ENCODE measurements at places on chromosomes 1 and 21.

DNA sequence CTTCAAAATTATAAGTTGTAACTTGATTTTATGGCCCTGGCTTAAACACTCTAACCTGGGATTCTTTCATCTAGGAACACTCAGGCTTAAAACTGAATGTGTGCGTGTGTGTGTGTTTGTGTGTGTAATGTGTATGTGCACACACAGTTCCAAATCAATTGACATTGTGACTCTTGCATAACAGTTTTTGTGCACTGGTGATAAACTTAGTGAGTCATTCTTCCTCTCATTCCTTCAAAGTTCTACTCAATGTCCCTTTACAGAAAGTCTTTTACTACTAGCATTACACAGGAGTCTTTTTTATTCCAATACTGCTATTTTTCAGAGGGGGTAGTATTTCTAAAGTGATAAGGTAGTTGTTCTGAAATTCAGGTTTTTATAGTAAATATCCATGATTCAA lies 943.6 kb downstream of the KCNT2 start:
- DNase-seq, result no peak

- DNase-seq, result no peak
Measured at GRCh38 chr1:5908461-5909375, 83.5 kb downstream of the NPHP4 start.

DNA sequence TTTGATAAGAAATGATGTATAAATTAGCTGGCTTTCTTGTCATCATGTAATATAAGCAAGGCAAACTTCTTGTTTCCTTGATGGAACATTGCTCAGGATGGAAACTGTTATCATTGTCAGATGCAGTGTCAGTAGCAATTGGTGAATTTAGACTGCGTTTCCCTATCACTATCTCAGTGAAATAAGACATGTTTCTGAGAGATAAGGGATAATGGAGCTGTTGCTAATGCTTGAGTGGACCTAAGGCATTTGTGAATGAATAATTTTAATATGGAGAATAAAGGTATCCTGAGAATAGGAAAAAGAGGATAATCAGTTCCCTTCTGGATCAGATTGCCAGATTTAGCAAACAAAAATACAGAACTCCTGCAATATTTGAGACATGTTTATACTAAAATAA lies 160.9 kb downstream of the HLX start:
- DNase-seq, result no peak

DNA sequence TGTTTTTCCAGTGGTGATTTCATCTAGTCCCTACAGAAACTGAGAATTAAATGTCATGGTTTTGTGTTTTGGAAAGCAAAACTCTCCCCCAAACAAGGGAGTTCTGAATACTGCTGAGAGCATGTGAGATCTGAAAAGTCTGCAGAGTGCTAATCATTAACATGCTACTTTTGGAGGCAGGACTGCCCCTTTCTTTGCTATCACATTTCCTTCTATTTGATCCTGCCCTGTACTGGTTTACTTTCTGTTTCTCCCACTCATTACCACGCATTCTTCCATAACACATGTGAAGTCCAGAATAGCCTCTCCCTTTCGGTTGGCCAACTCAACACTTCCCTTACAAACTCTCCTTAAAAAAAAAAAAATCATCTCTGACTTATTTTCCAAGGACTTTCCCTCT lies 63.6 kb downstream of the GADD45A start:
- no peak for DNase-seq

- no peak for DNase-seq
Measured at GRCh38 chr1:194252199-194252598, 1065.8 kb upstream of the B3GALT2 start.

All from glutamatergic neuron (in vitro differentiated cells).